ENCODE measurements at places on chromosomes 12 and 14.

- no peak for DNase-seq
Measured at GRCh38 chr12:42495244-42495643, 94.3 kb downstream of the PRICKLE1 start.

- no peak for DNase-seq
Measured at GRCh38 chr12:16166563-16167470, 110.7 kb downstream of the SLC15A5 start.

DNA sequence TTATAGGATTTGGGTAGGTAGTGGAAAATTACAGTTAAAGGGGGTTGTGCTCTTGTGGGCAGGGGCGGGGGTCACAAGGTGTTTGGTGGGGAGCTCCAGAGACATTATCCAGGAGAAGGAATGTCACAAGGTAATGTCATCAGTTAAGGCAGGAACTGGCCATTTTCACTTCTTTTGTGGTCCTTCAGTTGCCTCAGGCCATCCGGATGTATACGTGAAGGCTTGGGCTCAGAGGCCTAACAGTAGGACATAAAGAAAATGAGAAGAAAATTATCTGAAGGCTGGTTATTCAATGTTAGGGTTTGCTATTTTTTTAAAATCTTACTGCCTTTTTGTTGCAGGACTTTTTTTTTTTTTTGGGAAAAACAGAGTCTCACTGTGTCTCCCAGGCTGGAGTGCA, 2.5 kb upstream of the PSEN1 start:
- DNase-seq, result no peak

DNA sequence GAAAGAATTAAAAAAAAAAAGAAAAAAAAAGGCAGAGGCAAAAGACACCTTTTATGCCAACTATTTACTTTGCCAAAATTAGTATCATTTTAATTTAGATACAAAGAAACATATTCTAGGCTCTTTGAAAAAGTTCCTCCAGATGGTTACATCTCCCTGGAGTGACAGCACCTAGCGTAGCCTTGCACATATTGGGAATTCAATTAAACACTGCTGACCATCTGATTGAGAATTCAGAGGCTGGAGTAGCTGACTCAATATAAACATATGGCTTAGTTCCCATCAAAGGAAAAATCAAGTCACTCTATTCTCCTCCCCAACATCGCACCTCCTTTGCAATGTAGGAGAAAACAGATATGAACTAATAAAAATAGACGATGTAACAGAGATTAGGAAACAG, 36.4 kb downstream of the ANKS1B start:
- DNase-seq, result no peak

DNA sequence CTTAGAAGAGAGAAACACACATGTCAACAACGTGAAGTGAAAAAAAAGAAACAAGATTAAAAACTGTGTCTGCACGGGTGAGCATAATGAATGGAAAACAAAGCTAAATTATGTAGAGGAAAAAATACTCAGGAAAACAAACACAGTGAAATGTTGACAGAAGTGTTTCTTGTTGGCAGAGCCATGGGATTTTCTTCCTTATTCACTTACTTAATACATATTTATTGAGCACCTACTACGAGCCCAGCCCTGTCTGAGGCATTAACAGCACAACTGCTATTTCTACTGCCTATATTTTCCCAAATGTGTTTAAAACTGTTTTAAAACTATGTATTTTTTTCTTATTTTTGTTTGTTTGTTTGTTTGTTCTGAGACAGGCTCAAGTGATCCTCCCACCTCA, 69.9 kb downstream of the DIO3 start:
- no peak for DNase-seq

DNA sequence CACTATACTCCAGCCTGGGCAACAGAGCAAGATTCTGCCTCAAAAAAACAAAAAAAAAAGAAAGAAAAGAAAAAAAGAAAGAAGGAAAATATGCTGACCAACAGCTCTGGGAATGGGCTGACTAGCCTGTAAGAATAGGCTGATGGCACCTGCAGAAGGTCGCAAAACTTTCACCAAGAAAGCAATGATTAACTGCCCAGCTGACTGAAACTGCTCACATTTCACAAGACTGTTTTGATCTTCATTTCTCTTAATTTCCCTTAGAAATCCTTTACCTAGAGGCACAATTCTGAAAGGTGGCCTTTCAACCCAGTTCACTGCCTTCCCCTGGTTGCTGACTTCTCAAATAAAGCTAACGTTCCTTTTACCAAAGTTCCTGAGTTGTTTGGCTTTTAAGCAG, 12.4 kb downstream of the BEST3 start:
- no peak for DNase-seq
